ENCODE measurements at places on chromosomes 3 and 15.

- DNase-seq = no peak
Measured at GRCh38 chr15:91908391-91908790, 54.9 kb downstream of the SLCO3A1 start.

DNA sequence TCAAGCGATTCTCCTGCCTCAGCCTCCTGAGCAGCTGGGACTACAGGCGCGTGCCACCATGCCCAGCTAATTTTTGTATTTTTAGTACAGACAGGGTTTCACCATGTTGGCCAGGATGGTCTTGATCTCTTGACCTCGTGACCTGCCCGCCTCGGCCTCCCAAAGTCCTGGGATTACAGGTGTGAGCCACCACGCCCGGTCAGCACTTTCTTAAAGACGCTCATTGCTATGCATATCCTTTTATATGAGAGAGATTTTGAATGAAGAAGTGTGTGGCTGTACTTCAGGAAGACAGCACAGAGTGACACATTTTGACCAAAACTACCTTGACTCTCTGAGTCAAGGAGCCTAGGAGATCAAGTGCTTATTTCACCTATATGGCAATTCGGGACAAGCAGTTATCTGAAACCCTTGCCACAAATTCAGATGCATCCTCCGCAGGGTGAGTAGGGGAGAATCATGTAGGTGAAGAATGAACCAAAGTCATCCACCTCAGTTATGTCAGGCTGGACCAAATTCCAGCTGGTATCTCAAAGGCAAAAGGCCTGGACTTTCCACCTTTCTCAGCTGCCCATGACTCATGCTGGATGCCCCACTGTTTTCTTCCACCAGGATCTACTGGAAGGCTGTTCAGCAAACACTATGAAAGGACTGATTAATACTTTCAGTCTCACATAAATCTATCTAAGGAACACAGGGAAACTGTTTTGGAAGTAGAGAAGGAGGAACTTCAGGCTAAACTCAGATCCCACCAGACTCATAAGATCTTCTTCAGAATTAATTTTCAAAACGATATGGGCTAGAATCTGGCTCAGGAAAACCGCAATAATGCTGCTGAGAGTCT is 31.9 kb downstream of the SUSD5 start:
- no peak for DNase-seq

GRCh38 chr3:166177130-166177529 is 339.9 kb upstream of the BCHE start:
- no peak for DNase-seq

GRCh38 chr3:111690242-111690641 is 95.1 kb upstream of the ZBED2 start:
- no peak for DNase-seq

GRCh38 chr15:40787991-40788390 is 18.2 kb downstream of the C15orf62 start:
- no peak for DNase-seq

DNA sequence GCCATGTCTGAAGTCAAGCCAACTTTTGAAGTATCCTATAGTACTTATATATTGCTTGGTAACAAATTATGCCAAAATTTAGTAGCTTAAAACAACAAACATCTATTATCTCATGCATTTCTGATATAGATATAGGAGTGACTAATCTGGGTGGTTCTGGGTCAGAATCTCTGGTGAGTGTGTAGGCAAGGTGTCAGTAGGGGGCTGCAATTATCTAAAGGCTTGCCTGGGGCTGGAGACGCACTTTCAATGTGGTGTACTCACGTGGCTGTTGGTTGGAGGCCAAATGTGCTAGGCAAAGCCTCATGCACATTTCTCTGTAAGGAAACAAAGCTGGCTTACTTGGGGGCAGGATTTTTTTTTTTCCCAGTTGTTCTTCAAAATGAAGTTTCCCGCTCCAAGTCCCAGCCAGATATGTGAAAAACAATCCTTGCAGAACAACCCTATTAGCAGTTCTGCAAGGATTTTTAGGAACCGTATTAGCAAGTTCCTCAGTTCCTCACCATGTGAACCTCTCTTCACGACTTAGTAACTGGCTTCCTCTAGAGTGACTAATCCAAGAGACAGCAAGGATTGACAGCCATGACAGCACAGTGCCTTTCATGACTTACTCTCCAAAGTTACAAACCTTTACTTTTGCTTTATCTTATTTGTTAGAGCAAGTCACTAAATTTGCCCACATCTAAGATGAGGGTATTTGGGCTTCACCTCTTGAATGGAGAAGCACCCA is 25.8 kb downstream of the GREM1 start:
- DNase-seq = no peak

DNA sequence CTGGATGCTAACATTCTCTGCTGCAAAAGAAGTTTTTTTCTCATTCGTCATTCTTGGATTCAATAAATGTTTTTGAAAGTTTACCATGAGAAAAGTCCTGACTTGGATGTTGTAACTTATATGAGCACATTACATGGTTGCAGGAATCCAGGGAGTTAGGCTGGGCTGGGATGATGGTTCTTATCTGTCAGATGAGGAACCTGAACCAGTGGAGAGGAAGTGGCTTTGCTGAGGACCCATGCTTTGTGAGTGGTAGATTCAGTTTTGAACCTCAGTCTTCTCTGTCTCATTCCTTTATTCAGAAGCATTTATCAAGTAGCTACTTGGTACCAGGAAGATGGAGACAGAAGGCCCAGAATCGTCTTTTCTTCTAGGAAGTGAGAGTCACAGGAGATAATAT is 3.7 kb upstream of the GASK1A start:
- DNase-seq = no peak

- no peak for DNase-seq
Measured at GRCh38 chr3:119600732-119601131, 3.0 kb downstream of the PLA1A start.

DNA sequence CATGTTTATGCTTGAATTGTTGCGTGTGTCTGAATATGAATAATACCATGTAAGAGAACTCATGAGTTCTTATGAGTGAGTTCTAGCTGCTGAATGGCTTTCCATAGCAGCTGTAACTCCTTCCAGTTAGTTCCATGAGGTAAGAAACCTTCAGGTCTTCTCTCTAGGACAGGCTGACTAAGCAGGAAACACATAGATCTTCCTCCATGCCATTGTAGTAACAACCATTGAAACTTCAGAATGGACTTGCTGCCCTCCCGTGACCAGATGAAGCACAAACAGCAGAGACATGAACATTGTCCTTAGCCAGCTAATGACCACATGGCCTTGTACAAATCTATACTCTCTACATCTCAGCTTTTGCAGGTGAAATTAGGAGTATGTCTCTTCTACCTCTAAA is 200.0 kb downstream of the ZNF385D start:
- DNase-seq = no peak

DNA sequence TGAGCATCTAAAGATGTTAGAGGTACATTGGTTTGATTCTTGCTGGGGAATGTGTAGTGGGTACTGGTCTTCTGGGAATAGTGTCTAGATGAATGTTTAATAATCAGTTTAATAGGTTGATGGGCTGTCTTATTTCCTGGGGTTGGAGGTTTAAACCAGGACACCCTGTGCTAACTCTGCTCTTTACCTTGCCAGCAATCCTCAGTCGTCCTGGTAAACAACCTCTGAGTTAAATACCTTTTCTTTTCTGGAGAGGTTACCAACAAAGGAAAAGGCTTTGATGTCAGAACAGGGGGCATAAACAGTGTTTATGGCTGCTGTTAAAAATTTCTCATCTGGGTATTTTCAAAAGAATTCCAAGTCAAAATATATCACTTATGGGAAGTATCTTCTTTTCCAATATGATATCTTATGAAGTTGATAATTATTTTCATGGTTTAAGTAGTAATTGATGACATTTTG is 23.5 kb downstream of the MITF start:
- no peak for DNase-seq

DNA sequence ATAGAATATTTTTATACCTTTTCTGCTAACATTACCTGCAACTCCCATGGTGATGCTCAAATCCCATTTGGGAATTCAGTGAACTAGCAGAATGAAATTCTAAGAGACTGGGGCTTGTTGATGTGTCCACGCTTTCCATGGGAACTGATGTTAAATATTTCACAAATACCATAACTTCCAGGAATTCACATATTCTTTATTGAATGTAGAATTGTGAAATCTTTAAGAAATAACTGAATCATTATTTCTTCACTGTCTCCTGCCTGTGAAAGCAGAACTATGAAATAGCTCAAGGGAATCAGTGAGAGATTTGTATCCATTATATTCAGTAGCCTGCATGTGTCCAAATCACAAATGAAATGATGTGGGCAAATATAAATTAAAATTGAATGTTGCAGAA is 130.8 kb downstream of the SERPINI1 start:
- no peak for DNase-seq

DNA sequence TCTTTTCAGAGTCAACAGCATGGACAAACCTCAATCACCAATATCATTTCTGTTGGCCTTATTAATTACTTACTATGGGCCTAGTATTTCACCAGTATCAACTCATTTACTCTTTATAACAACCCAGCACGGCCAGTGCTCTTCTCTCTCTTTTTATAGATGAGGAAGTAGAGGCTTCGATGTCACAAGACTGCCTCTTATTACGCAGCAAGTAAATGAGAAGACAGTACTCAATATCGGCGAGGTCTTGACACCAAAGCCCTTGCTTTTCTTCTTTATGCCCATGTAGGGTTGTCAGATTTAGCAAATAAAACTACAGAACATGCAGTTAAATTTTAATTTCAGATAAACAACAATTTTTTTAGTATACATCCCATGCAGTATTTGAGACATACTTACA is 99.0 kb upstream of the KCNMB2 start:
- DNase-seq = no peak

DNA sequence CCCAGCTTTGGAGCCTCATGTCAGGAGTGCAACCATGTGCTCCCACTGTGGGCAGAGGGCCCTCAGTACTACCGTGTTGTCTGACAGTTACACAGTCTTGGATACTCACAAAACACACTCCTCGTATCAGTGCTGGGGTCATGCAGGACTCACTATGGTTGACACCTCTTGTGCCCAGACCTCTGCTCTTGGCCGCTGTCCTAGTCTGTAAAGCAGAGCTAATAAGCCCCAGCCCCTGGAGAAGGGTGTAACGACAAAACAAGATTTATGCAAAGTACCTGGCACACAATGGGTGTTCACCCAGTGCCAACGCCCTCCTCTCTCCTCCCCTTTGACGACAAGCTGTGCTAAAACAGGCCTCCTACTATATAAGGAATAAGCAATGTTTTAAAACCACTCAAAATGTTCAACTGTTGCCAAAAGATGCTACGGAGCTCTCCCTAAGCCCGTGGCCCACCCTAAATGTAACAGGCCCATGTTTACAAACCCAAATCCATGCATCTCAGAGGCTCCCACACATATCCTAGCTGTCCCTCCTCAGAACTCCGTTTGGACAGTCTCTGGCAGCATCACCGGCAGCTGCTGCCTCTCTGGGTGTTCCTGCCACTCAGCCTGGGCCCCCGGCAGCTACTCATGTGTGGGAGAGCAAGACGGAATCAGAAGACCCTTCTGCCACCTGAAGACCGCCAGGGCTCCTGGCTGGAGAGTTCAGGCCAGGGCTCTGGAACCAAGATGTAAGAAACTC is 65.8 kb downstream of the MRPL46 start:
- peak; percentile 47 for DNase-seq

DNA sequence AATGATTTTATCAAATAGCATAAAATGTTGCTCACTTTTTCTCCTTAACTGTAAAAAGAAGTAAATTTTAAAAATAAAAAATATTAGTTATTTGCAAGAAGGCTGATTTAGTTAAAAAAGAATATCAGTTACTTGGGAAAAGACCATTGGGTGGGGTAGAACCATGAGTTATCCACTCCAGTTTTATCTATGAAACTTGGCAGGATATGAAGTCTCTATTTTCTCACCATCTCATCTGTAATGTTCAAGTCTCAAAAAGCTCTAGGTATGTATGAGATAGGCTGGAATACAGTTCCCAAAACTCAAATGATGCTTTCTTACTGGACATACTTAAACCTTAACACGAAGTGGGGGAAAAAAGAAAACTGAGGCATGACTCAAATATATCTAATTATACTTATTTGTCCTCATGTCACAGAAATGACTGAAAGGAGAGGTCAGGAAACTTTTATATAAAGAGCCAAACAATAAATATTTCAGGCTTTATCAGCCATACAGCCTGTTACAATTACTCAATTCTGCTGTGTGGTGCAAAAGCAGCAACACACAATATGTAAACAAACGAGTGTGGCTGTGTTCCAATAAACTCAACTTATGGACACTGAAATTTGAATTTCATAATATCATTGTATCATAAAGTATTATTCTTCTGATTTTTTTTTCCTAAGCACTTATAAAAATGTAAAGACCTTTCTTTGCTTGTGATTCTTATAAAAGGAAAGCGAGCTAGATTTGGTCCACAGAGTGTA is 131.8 kb downstream of the TBL1XR1 start:
- no peak for DNase-seq
